Activated CD4-positive, alpha-beta T cell treated with anti-CD3 and anti-CD28 coated beads for 36 hours (primary cell): ENCODE measurements at places on chromosomes 2 and 18. TPM values are rescaled to one million over a fixed set of nuclear protein-coding genes. Genes with fewer than 3 reads are reported as not detected.
A peak's percentile ranks its signal among the peaks of the same experiment; 100 is the strongest.

DNA sequence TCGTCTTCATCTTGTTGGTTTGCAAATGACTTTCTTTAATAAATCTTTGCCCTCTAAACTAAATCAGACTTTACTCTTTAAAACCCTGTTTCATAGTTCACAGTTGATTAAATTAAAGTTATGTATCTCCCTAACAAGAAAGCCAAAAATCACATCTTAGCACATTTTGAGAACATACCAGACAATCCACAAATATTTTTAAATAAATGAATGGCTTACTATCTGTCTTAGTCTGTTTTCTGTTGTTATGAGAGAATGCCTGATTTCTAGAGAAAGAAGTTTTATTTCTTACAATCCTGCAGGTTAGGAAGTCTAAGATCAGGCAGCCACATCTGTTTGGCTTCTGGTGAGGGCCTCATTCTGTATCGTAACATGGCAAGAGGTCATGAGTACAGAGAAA lies 1090.2 kb upstream of the PIK3C3 start:
- no peak overlapping the region for H3K4me3 ChIP-seq
- H3K4me1 ChIP-seq = no peaks in the 10 kb centered on the region
- no peaks in the 10 kb centered on the region for H3K27me3 ChIP-seq

GRCh38 chr2:190961918-190962487 lies 52.0 kb downstream of the STAT1 start:
- no peak for DNase-seq
- H3K36me3 ChIP-seq = peaks cover 67% of the 10 kb centered on the region
- peaks cover 18% of the 10 kb centered on the region for H3K4me1 ChIP-seq
- peak overlapping the region; percentile 64 for H3K27ac ChIP-seq

DNA sequence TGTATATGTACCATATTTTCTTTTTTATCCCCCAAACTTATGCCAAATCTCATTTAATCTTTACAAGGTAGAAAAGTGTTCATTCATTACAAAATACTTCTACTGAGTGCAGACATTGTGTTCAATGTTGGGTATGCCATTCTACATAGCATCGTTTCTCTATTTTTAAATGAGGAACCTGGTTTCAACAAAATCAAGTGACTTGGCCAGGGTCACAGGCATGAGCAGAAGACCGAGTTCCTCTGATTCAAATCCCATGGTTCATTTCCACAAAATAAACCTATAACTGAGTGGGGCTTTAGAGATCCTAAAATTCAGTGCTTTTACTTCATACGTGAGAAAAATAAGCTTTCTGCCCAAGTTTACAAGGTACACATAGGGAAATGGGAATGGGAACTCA lies 81.4 kb upstream of the RASGRP3 start:
- H3K27me3 ChIP-seq = no peaks in the 10 kb centered on the region
- no peak overlapping the region for H3K4me3 ChIP-seq
- DNase-seq = no peak
- H3K27ac ChIP-seq = no peak overlapping the region

DNA sequence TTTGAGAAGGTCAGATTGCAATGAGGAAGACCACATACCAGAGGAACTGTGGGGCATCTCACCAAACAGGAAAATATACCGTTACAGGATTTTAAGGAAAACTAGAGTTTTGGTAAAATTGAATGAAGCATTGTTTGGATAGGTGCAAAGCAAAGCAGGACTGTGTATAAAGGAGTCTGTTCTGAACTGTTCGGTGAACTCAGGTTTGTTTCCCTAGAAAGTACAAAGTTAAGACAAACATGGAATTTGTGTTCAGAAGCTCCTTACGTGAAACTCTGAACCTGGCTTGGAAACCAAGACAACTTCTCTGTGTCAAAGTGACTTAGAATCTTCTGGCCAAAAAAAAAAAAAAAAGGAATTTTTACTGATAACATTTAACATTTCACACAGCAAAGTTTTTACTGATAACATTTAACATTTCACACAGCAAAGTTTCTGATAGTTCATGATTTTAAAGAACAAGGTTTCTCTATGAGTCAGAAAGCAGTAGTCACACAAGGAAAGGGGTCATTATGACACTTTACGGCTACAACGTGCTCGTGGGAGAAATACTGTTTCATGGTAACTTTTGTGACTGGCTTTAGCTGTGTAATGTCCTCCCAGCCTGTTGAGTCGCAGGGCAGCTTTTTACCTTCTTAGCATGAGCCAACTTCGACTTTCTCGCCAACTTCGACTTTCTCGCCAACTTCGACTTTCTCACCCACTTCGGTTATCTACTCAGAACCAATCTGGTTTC lies 21.2 kb upstream of the TET3 start:
- peaks cover 27% of the 10 kb centered on the region for H3K36me3 ChIP-seq
- DNase-seq = peak; percentile 72
- H3K27ac ChIP-seq = peak overlapping the region; percentile 90
- H3K4me3 ChIP-seq = peak overlapping the region; percentile 37
- H3K27me3 ChIP-seq = no peaks in the 10 kb centered on the region

GRCh38 chr18:32974421-32975162 lies 201.8 kb upstream of the KLHL14 start:
- no peaks in the 10 kb centered on the region for H3K36me3 ChIP-seq
- H3K4me1 ChIP-seq = no peaks in the 10 kb centered on the region
- no peak overlapping the region for H3K4me3 ChIP-seq
- no peak for DNase-seq
- no peaks in the 10 kb centered on the region for H3K27me3 ChIP-seq
- no peak overlapping the region for H3K27ac ChIP-seq

DNA sequence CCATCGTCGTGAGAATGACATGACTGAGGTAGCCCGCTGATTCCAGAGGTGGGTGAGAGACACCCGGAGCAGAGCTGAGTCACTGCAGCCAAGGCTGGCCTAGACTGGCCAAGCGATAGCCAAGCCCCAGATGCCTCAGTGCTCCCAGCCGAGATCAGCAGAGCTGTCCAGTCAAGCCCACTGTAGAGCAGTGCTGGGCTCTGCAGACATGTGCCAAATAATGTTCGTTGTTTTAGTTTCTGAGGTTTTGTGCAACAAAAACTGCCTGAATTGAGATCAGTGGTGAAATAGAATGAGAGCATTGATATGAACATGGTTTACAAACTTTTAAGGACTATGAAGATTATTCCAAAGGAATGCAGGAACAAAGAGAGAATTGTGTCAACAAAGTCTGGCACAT lies 42.1 kb downstream of the INSIG2 start:
- no peak overlapping the region for H3K4me3 ChIP-seq
- H3K36me3 ChIP-seq = no peaks in the 10 kb centered on the region
- H3K4me1 ChIP-seq = peaks cover 12% of the 10 kb centered on the region
- DNase-seq = no peak
- H3K27me3 ChIP-seq = peaks cover 13% of the 10 kb centered on the region

- no peak overlapping the region for H3K4me3 ChIP-seq
- H3K36me3 ChIP-seq = no peaks in the 10 kb centered on the region
- no peaks in the 10 kb centered on the region for H3K27me3 ChIP-seq
- H3K27ac ChIP-seq = no peak overlapping the region
These were observed 141.8 kb upstream of the CTNNA2 start for GRCh38 chr2:79370976-79371538.

GRCh38 chr2:30932870-30933269 lies 125.6 kb upstream of the CAPN13 start:
- DNase-seq = peak; percentile 40
- no peaks in the 10 kb centered on the region for H3K36me3 ChIP-seq
- H3K4me1 ChIP-seq = peaks cover 8% of the 10 kb centered on the region
- H3K27ac ChIP-seq = no peak overlapping the region

DNA sequence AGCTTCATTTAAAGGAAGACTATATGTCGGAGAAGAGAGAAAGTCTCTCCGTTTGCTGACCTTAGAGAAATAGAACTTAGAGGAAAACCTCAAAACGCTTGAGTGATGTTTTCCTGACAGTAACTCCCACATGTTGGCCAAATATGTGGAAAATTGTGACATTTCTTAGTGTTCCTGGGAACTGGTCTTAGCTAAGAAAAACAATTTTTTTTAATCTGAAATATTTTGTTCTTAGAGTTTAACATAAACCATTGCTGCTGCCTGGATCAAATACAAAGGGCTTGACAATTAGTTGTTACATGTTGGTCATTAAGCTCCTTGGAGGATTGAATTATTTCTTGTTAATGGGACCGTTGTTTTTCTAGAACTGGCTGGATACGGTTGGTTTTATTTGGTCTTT lies 16.3 kb downstream of the DYNC2LI1 start:
- H3K36me3 ChIP-seq = peaks cover 12% of the 10 kb centered on the region
- DNase-seq = no peak
- no peak overlapping the region for H3K4me3 ChIP-seq
- H3K27ac ChIP-seq = no peak overlapping the region
- peaks cover 25% of the 10 kb centered on the region for H3K4me1 ChIP-seq

DNA sequence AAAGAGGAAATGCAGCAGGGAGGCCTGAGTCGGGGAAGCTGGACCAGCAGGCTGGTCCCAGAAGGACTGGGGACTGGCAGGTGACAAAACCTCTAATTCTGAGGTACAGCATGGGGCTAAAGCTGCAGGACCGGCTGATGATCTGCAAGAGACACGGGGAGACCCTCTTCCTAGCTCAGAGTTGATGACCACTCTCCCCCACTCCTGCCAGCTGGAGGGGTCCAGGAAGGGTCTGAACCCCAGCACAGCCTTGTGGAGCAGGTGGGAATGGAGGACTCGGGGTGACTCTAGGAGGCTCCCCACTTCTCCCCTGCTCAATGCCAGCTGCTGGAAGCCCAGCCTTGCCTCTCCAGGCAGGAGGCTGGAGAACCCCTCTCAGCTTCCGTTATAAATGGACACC lies 67.7 kb downstream of the TWIST2 start:
- no peaks in the 10 kb centered on the region for H3K36me3 ChIP-seq
- H3K4me3 ChIP-seq = no peak overlapping the region
- H3K27ac ChIP-seq = no peak overlapping the region
- no peak for DNase-seq

- no peak overlapping the region for H3K27ac ChIP-seq
- H3K4me1 ChIP-seq = no peaks in the 10 kb centered on the region
- DNase-seq = no peak
- no peak overlapping the region for H3K4me3 ChIP-seq
These were observed 1225.4 kb upstream of the LRRTM1 start for GRCh38 chr2:81529944-81530343.

DNA sequence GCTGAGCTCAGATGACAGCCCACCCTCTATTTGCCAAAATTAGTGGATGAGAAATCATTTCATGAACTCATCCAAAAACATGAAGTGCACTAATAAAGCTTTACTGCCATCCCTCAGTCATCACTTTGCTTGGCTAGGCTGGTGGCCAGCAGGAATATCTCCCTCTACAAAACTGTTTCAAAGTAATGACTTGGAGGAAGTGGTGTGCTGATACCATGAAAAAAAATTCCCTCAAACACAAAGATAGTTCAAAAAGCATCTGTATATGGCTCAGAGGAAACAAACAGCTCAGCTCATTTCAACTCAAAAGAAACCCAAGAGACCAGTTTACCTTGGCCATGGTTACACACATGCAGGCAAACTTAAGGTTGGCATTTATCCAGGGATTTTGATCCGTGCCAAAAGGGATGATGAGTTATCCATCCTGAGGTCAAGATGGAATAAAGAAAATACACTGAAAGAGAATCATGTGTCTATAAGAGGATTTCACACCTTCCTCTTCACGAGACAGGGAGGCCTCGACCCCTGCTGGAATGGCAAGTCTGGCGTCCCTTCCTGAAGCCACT lies 18.4 kb upstream of the WIPF1 start:
- peak overlapping the region; percentile 88 for H3K27ac ChIP-seq
- H3K36me3 ChIP-seq = peaks cover 35% of the 10 kb centered on the region
- peak overlapping the region; percentile 17 for H3K4me3 ChIP-seq
- H3K4me1 ChIP-seq = peaks cover 88% of the 10 kb centered on the region
- no peaks in the 10 kb centered on the region for H3K27me3 ChIP-seq

- peaks cover 57% of the 10 kb centered on the region for H3K4me1 ChIP-seq
- no peak overlapping the region for H3K27ac ChIP-seq
- DNase-seq = peak; percentile 28
- H3K36me3 ChIP-seq = peaks cover 17% of the 10 kb centered on the region
These were observed 95.9 kb downstream of the MAP4K4 start for GRCh38 chr2:101793277-101793969.

GRCh38 chr2:134253804-134254203 lies at the start of gene MGAT5:
MGAT5 (plus strand) TSS chr2:134254072; CDS start chr2:134254404, 332 bp downstream.
- H3K36me3 ChIP-seq = peaks cover 19% of the 10 kb centered on the region
- no peak within 1 kb of the TSS for H3K4me3 ChIP-seq
- peaks cover 4% of the 10 kb centered on the region for H3K27me3 ChIP-seq
- H3K27ac ChIP-seq = no peak within 1 kb of the TSS

GRCh38 chr2:75007061-75007460 lies 48.6 kb downstream of the POLE4 start:
- no peak for DNase-seq
- H3K36me3 ChIP-seq = peaks cover 6% of the 10 kb centered on the region
- H3K27ac ChIP-seq = no peak overlapping the region
- H3K27me3 ChIP-seq = no peaks in the 10 kb centered on the region

GRCh38 chr2:104434318-104434792 lies 419.6 kb upstream of the POU3F3 start:
- peaks cover 7% of the 10 kb centered on the region for H3K4me1 ChIP-seq
- H3K27me3 ChIP-seq = peaks cover 26% of the 10 kb centered on the region
- H3K27ac ChIP-seq = no peak overlapping the region
- peak; percentile 37 for DNase-seq
- peak overlapping the region; percentile 16 for H3K4me3 ChIP-seq
- no peaks in the 10 kb centered on the region for H3K36me3 ChIP-seq

DNA sequence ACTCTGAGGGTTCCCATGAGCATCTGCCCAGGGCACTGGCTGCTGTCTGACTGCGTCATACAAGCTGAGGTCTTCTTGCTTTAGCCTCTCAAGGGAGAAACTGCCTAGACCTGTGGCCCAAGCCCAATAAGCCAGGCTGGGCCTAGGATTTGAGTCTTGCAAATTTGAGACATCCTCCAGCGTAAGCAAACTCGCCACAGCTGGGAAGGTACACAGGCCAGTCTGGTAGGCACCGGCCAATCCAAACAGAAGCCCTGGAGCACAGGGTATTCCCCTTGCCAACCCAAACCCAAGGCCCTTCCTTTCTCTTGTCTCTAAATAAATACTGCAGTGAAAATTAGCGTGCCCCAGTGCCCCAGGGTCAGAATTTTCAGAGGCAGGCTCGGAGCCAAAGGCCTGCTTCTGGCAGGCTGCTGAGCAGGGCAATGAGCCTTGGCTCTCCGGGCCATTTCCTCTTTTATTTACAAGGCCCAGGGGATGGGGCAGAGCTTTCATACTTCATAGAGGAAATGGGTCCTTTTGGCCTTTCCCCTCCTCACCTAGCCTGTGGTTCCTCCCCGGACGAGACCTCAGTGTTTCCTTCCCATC lies 33.3 kb downstream of the POLR1A start:
- no peaks in the 10 kb centered on the region for H3K27me3 ChIP-seq
- DNase-seq = no peak
- H3K4me1 ChIP-seq = peaks cover 19% of the 10 kb centered on the region

DNA sequence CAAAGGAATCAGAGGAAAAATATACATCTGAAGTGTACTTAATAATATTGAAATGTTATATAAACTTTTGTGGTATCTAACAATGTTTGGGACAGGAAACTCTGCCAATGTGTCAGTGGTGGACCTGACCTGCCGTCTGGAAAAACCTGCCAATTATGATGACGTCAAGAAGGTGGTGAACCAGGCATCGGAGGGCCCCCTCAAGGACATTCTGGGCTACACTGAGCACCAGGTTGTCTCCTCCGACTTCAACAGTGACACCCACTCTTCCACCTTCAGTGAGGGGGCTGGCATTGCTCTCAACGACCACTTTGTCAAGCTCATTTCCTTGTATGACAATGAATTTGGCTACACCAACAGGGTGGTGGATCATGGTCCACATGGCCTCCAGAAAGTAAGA lies 32.6 kb downstream of the CALCRL start:
- DNase-seq = no peak
- no peak overlapping the region for H3K4me3 ChIP-seq

The BAZ2B gene
- total RNA-seq = 8.4 TPM

The MROH2A gene
- not detected for total RNA-seq

The GCA gene
- 25.5 TPM for total RNA-seq

The PHLPP1 gene
- 8.5 TPM for total RNA-seq

The PLEKHH2 gene
- total RNA-seq = 1.5 TPM

The ABCG8 gene
- total RNA-seq = not detected

The CPS1 gene
- 3.5 TPM for total RNA-seq

The ASPRV1 gene
- total RNA-seq = 0.73 TPM

The KLHL41 gene
- total RNA-seq = not detected

The PRKAG3 gene
- not detected for total RNA-seq
